ENCODE measurements at places on chromosomes 3 and 15.

GRCh38 chr15:43210172-43210745, 10.6 kb downstream of the EPB42 start:
- DNase-seq, result no peak

GRCh38 chr15:50190723-50191122, 8.7 kb downstream of the SLC27A2 start:
- DNase-seq, result no peak

GRCh38 chr3:62665627-62666437, 209.4 kb downstream of the CADPS start:
- DNase-seq, result no peak

DNA sequence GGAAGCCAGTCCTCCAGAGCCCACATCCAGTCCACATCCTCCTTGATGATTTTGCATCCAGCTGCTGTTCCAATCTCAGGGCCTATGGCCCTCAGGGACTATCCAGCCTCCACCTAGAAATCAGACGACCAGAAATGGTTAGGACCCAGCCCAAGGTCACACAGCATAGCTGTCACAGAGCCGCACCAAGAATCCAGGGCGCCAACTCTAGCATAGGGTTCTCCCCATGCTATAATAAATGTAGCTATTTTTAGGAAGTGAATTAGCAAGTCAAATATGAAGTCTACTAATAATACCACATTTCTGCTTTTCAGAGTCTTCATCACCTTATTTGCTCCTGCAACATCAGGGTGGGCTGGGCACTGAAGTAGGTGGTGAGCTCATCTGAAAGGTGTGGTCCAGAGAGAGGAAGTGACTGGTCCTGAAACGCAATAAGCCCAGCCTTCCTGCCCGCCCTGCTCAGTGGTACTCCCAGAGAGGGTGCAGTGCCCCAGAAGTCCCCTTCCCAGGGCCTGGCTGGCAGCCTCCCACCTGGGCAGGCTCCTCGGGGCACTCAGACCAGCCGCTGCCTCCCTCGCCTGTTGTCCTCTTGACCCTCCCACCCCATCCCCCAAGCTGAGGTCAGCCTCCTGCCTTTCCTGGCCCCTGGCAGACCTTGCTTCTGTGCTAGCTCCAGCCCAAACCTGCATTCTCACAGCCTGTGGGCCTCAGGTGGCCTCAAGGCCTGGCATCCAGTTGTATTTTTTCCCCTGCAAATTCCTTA, 17.6 kb upstream of the CYP11A1 start:
- no peak for DNase-seq

GRCh38 chr15:55916666-55917409, 76.6 kb downstream of the NEDD4 start:
- no peak for DNase-seq

GRCh38 chr15:75750261-75751050, 37.8 kb upstream of the CSPG4 start:
- DNase-seq, result no peak

DNA sequence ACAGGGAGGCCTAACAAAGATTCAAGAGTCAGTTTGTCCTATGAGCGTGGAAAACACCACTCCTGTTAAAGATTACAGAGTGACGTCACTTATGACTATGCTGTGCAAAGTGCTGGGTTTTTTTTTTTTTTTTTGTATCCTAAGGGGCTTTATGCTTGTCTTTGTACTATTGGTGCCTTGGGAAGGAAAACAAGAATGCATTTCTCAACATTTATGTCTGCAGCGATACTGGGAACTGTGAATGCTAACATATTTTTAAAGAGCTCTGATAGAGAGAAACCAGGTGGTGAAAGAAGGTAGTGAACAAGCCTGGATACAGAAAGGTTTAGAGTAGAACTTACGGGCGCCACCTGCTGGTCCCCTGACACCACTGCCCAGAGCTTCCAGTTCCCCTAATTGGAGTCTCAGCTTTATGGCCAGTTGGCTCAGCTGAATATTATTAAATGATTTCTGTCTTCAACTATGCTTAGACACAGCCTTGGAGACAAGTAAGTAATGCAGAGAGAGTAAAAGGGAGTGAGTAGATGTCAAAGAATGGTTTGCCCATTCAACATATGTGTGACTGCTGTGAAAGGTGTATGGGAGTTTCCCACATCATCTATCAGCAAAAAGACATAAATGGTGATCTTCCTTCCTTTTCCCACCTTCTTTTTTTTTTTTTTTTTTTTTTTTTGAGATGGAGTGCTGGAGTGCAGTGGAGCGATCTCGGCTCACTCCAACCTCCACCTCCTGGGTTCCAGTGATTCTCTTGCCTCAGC, 807.9 kb upstream of the CFAP20DC start:
- DNase-seq, result peak; percentile 65

GRCh38 chr3:141127344-141128125, 76.4 kb downstream of the SPSB4 start:
- no peak for DNase-seq

GRCh38 chr3:112848196-112848595, 1.5 kb upstream of the CD200R1L start:
- no peak for DNase-seq

GRCh38 chr15:28907338-28907960, 21.7 kb downstream of the APBA2 start:
- DNase-seq, result no peak

DNA sequence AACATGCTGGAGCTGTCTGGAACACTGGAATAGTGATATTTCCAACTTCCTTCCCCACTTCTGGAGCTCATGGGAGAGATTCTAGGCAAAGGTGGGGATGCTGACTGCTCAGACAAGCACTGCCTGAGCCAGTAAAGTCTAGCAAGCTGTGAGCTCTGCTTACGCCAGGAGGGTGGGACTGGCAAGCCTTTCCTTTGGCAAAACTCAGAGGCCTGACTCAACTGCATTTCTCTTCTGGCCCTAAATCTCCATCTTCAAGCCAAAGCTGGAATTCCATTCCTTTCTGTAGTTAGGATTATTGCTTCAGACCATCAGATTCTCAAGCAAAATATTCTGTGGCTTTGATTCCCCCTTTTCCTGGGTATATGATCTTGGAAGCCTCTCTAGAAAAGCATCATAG, 20.3 kb upstream of the EPB42 start:
- no peak for DNase-seq

DNA sequence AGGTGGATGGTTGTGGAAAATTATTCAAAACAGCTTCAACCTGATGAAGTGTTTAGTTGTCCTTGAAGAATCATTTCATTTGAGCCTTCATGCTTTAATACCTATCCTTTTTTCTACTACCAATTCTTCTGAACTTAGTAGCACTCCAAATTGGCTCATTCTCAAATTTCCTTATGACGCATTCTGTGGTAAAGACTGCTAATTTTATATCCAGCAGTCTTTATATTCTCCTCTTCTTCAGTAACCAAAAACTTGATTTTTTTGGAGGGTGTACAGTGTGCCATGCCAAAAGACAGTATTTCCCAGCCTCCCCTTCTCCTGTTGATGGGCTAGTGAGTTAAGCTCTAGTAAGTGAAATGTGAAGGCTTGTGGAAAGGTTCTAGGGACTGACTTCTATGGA, 25.2 kb downstream of the CGNL1 start:
- DNase-seq, result no peak

- DNase-seq, result no peak
Observed at GRCh38 chr15:88401996-88402656, 65.1 kb downstream of the MRPL46 start.

GRCh38 chr15:99631255-99631654, 65.5 kb downstream of the MEF2A start:
- DNase-seq, result no peak

- DNase-seq, result no peak
Observed at GRCh38 chr15:70509731-70510143, 253.6 kb downstream of the UACA start.

DNA sequence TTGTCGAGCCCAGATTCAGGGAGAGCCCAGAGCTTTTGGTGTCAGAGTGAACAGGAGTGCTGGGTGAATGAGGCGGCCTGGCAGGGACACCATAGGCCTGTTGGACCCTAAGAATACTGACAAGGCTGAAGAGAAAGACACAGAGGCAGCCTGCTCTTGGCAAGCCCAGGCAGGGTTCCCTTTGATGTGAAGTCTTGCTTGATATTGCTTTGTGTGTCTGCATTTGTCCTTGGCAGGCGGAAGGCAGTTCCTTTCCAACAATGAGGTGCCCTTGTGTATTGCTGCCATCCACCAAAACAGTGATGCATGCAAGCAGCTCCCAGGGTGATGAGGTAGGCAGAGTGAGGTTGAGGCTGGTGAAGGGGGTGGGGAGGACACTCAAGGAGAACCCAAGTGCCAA, 152.7 kb upstream of the TSC22D2 start:
- no peak for DNase-seq

DNA sequence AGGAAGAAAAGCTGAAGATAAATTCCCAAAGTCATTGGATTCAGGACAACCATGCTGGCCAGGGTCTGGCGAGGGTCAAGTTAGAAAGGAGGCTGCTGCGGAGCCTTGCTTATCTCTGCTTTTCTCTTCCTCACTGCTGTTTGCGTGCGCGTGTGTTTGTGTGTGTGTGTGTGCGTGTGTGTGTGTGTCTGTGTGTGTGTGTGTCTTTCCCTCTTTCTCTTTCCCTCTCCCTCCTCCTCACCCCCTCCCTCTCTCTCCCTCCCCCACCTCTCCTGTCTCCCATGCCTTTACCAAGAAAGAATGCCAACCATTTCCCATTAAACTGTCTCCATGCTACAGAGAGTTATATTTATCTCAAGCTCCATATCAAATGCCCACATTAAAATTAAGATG, at the start of gene COLQ:
Gene COLQ, minus strand, starts transcription at position 134 of the 393 bp plus-strand sequence. Its CDS starts 81 bp downstream, at position 53.
- DNase-seq, result no peak

Data from activated T-cell treated with anti-CD3 and anti-CD28 coated beads for 4 hours (primary cell).